Memory B cell (primary cell): ENCODE measurements at places on chromosomes 2 and 18.

- no peak for DNase-seq
Measured at GRCh38 chr18:62009521-62009920, 116.7 kb upstream of the RNF152 start.

DNA sequence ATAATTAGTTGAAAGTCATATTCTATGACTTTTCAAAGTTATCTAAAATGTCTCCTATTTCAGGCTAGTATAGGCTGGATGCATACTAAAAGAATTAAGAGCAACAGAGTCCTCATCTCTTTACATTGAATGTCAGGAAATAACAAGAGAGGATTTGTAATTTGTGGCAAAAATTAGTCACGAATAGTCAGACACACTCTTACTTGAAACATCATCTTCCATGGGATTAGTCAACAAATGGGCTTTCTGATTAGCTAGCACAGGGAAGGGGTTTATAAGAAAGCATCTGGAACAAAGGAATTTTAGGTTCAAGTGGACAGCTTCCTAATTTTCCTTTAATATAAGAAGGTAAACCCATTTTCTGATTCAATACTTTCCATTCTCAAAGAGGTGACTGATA, 330.3 kb upstream of the MEX3C start:
- no peak for DNase-seq

DNA sequence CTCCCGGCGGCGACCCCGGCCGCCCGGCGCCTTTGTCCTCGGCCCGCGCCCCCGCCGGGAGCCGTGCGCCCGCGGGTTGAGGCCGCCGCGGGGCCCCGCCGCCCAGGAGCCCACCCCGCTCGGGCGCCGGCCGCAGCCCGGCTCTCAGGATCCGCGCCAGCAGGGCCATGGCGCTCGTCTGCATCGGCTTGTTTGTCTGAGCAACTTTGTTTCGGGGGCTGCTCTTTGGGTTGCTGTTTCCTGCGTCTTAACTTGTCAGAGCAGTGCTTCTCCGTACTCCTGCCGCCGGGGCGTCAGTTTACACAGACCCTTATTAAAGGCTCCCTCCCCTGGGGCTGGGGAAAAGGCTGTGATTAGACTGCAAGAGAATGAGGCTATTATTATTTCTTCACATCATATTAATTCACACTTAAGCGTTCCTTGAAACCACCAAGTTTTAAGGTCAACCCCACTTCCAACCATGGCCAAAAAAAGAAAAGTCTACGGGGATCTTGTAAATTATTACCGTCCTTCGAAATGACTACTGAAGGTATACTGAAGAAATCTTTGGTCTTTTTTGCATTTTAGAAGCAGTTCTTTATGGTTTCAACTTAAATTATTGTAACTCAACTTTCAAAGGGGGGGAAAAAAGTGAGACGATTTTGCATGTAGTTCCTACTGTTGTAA, at the start of gene CYP27C1:
TSS of gene CYP27C1 (minus strand) at position 198 of the 666 bp plus-strand sequence. CDS start at position 169, 29 bp downstream.
- no peak for DNase-seq

GRCh38 chr2:162200636-162201035, 42.6 kb downstream of the FAP start:
- DNase-seq, result no peak

DNA sequence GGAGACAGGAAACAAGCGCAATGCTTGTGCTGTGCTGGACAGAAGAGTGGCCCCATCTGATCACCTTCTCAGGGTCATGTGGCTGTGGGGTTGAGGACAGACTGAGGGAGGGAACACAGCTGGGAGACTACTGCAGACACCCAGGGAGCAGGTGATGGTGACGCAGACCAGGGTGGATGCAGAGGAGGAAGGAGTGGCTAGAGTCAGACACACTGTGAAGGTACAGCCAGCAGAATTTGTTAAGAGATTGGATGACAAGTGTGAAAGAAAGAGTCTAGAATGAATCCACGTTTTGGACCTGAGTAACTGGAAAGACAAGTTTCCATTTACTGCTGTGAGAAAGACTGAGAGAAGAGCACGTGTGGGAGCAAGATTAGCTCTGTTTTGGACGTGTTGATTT, 15.9 kb upstream of the POMC start:
- DNase-seq, result no peak

DNA sequence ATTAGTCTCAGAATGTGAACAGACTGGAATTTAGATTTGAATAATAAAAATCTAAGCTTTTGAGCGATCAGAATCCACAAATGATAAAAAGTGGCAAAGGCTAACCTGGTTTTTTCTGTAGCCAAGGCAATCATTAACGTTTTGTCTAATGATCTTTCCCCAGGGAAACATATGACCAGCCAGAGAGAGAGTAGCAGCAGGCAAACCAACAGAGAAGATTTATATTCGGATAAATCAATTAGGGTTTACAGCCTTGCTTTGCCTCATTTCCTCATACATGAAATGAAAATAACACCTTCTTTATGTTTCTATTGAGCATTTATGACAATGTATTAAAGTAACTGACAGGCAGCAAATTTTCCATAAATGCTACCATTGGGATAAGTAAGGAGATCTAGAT, 14.5 kb downstream of the TIA1 start:
- DNase-seq, result no peak

- no peak for DNase-seq
Measured at GRCh38 chr2:149826471-149827125, 239.0 kb upstream of the MMADHC start.

DNA sequence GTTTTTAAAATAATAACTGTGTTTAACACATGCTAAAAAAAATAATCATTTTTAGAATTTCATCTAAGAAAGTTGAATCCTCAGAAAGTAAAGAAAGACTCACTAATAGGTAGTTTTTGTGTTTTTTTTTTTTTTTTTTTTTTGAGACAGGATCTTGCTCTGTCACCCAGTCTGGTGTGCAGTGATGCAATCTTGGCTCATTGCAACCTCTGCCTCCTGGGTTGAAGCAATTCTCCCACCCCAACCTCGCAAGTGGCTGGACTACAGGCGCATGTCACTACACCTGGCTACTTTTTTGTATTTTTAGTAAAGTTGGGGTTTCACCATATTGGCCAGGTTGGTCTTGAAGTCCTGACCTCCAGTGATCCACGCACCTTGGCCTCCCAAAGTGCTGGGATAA, 7.1 kb downstream of the CKAP2L start:
- no peak for DNase-seq

DNA sequence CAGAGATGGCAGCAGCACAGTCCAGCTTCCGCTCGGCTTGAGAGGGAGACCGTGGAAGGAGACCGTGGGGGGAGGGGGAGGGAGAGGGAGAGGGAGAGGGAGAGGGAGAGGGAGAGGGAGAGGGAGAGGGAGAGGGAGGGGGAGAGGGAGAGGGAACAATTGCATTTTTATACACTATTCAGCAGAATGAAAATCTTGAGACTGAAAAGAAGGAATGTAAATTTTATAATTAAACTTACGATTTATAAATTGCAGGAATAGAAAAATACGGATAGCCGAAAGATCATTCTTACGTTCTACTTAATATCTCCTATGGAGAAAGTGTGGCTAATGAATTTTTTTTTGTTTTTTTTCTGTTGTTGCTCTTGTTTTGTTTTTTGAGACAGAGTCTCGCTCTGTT, 12.5 kb upstream of the COLEC12 start:
- DNase-seq, result no peak

DNA sequence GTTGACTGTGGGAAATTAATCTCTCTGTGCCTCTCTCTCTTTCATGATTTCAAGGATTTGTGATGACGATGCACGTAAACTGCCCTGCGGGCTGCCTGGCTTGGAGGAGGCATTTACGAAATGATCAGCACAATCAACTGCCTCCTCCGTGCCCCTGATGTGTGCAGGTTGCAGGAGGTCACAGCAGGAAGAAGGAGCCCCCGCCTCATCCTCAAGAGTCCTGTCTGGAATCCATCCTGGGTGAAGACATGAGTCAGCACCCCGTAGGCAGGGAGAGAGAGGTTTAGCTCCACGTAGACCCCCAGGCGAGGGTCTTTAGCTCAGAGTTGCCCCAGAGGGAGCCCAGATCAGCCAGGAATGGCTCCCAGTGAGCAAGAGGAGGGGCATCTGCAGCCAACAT, 17.1 kb upstream of the TEX51 start:
- DNase-seq, result no peak

GRCh38 chr2:117409443-117409842, 405.0 kb upstream of the DDX18 start:
- no peak for DNase-seq

DNA sequence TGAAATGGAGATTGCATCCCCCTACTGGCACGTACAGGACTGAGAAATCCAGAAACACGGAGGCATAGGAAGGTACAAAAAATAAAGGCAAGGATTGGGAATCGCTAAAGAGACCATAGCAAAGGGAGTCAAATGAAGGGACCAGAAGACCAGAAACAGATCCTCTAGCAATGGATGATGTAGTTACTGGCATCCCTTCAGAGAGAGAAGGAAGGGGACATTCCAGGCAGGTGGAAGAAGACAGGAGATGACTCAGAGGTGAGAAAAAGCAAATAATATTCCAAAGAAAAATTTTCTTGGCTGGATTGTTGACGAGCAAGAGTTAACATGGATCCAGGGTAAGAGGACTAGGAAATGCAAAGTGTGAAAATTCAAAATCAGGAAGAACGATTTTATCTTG, 78.4 kb upstream of the FZD7 start:
- DNase-seq, result no peak

GRCh38 chr18:55031164-55031563, 71.9 kb upstream of the CCDC68 start:
- no peak for DNase-seq

DNA sequence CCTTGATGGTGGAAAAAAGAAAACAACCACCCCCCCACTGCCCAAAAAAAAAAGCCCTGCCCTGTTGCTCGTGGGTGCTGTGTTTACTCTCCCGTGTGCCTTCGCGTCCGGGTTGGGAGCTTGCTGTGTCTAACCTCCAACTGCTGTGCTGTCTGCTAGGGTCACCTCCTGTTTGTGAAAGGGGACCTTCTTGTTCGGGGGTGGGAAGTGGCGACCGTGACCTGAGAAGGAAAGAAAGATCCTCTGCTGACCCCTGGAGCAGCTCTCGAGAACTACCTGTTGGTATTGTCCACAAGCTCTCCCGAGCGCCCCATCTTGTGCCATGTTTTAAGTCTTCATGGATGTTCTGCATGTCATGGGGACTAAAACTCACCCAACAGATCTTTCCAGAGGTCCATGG, 28.0 kb downstream of the MAL start:
- no peak for DNase-seq

GRCh38 chr2:34601561-34601960, 1002.5 kb upstream of the FAM98A start:
- no peak for DNase-seq

GRCh38 chr2:188042412-188042811, 249.3 kb upstream of the GULP1 start:
- DNase-seq, result no peak

DNA sequence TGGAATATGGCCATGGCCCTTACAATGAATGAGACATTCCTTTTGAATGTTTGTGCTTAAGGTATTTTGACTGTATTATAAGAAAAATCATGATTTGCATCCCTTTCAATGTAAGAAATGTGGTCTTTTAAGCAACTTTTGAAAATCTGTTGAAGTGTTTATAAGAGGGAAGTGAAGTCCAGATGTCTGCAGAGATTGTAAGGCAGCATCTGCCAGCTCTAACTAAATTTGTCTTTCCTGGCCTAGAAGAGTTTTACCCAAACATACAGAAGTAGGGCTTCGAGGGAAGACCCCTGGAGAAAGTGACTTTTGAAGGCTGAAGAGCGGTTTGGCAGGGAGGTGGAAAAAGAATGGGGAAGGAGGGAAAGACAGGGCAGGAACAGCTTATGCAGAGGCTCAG, 12.2 kb downstream of the EML6 start:
- no peak for DNase-seq

DNA sequence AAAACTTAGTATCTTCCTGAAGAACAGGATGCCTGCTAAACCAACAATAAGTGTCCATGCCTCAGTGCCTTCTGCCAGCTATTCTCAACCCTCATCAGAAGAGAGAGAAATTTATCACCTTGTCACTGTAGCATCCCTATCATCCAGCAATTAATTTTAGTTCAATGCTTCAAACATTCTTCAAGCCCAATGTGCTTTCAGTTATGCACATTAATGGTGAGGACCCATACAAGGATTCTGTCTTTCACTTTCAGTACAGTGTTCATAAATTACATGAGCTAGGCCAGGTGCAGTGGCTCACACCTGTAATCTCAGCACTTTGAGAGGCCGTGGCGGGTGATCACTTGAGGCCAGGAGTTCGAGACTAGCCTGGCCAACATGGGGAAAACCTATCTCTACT, 47.0 kb upstream of the MSH6 start:
- DNase-seq, result no peak

DNA sequence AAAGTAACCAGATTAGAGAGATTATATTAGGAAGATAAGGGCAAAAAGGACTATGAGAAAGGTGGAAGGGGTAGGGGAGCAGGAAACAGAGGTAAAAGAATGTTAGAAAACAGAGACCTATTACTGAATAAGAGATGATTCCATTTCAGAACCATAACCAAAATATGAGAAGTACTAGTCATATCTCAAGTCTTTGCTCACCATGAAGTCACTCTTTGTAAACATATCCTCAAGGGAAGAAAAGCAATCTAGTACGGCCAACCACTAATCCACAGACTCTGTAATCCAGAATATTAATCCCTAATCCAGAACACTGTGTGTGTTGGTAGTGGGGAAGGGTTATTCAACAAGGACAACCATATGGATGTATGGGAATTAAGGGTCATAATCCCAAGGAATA, 92.0 kb downstream of the CDCA7 start:
- no peak for DNase-seq

DNA sequence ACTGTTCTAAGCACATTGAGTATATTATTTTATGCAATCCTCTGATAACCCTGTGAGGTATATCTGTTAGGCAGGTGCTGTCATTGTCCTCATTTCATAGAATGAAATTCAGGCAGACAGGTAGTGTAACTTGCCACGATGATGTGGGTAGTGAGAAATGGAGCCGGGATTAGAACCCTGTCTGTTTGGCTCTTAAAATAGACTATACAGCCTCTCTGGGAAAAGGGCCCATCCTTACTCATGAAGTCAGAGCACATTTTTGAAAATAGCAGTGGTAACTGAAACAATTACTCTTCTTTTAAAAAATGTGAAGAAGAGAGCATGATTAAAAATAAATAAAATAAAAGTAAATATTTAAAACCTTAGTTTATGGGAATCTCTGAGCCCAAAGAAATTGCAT, 23.0 kb downstream of the FAM171B start:
- DNase-seq, result no peak

- no peak for DNase-seq
Measured at GRCh38 chr2:16739778-16740581, 74.3 kb upstream of the CYRIA start.

GRCh38 chr2:232543491-232543890, 4.0 kb downstream of the CHRNG start:
- DNase-seq, result no peak

- no peak for DNase-seq
Measured at GRCh38 chr18:75544051-75544481, 116.6 kb upstream of the SMIM21 start.

DNA sequence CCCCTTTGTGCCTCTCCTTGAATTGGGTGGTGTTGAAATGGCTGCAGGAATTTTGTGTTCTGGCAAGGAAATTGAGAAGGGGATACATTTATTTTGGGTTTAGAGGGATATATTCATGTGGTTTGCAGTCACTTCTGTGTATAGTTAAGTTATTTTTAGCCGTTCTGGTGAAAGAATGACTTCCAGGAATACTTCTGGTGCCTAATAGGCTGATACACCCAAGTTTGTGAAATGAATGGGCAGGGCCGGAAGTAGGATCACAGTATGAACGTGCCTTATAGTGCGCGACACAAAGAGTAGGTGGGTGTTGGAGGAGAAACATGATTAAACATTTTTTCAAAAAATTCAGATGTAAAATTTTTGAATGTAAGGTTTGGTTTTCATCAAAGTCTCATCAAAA, 168.6 kb upstream of the ATP5MC3 start:
- DNase-seq, result no peak
